ENCODE measurements at places on chromosomes 12 and 14.
A peak's percentile ranks its signal among the peaks of the same experiment; 100 is the strongest.

DNA sequence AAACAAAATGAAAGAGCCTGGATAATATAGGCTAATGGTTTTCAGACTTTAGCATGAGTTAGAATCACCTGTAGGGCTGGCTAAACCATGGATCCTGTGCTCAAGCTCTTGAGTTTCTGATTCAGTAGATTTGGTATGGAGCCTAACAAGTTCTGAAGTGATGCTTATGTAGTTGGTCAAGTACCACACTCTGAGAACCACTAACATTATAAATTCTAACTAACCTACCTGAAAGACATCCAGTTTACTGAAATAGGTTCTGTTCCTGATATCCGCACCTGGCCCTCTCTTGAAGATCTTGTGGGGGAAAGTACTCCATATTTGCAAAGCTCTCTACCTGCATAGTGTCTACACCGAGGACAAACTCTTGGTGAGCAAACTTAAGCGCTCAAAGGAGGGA, 59.4 kb upstream of the VSX2 start:
- no peak for DNase-seq

DNA sequence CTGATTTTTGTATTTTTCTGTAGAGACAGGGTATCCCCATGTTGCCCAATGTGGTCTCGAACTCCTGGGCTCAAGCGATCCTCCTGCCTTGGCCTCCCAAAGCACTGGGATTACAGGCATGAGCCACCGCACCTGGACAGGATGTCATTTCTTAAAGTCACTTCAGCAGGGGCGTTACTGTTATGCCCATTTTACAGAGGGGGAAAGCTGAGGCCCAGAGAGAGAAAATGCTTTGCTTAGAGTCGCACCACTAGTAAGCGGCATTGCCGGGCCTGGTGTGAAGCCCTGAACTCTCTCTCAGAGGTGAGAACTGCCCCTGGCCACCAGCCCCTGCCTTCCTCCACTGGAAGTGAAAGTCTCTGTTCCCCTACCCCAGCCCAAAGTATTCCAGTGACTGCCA, 207.0 kb downstream of the PHETA1 start:
- no peak for DNase-seq

DNA sequence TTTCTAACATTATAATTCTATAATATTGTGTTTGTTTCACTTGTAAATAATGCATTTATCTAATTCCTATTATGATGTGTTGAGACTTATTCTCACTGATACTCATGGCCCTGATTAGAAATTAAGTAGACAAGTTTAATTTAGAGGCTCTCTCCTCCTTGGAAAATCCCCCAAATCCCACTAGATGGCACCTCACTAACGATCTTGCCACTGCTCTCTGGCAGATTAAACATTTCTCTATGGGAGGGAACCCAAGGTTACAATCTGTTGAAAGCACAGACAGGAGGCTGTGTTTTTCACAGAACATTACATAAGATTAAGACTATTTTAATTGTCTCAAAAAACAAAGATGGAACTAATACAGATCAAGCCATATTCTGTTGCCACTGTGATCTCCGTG, 318.7 kb downstream of the LRFN5 start:
- peak; percentile 11 for DNase-seq

DNA sequence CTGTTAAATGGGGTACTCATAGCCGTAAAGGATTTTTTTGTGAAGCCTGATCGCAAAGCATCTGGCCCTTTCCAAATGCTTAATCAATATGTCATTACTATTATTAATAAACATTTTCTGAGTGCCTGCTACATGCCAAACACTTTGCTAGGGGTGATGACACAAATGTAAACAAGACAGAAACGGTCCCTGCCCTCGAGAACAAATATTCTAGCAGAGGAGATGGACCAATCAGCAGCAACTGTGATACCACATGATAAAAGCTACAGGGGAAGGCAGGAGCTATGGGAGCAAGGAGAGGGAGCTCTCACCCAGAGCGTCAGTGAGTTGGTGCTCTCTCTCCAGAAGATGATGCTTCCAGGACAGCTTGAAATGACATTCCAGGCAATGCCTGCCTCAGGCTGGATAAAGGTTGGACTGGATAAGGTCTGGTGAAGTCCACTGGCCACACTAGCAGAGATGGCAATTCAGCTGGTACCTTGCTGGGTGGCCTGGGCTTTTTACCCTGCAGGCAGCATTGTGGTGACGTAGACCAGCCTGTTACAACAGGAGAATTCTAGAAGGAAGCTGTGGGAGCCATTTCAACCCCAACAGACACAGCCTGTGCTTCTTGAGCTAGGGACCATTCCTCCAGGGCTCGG, 41.1 kb downstream of the ERH start:
- DNase-seq: peak; percentile 47

DNA sequence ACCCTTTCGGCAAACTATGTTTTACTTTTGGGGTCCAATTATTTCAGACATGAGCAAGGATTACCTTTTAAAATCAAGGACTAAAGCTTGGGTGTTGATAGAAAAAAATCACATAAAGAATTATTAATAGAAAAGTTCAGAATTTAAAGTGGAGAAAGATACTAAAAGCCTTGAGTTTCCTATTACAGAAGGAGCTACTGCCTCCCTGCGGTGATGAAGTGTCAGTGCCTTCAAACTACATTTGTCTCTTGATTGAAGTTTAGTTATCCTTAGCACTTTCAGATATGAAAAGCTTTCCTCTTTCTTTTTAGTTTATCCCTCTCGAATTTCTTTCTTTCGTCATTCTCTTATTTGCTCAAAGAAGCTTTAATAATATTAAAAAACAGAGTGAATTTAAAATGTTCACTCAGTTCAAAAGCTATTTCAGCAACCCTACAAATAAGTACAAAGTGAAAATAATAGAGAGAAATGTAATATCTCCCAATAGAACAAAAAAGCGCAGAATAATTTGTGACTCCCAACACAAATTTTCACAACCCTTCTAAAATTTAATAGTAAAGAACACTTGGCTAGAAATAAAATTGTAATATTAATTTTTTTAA, 87.6 kb downstream of the SEC23A start:
- peak; percentile 65 for DNase-seq

DNA sequence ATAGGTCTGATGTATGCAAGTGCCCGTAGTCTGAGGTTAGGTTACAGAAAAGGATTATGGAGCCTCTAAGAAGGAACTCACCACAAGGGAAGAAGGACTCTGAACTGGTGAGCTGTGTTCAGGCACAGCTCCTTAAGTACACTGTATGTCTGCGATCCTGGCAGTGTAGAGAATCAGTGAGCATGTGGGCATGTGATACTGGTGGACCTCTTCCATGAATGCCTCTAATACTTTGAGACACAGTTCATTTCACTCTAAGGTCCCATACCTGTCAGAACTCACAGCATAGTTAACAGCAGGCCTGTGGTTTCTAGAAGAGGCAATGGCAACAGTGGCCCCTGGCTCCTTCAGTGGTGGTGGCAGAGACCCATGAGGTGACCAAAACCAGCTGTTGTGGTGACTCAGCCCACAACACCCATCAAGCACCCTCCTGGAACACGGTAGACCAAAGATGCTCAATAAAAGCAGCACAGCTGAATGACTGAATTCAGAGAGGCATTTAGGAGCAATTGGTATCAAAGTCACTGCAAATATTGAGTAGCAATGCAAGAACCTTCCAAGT, 6.9 kb upstream of the OR6J1 start:
- DNase-seq: peak; percentile 34

DNA sequence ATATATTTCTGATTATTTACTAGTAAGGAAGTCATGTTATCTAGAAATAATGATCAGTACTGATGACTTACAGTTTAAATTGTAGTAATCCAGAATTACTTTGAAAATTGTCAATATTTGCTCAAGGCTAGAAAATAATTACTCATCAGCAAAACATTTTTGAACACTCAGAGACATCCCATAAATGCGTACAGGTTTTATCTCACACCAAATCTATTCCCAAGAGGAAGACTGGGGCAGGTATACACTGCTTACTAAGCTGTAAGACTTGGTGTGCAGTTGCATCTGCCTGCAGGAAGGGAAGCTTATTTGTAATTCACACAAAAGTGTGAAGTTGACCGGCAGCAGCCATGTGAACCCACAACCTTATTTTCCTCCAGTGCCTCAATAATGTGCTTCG, 146.4 kb downstream of the CCER1 start:
- peak; percentile 38 for DNase-seq

DNA sequence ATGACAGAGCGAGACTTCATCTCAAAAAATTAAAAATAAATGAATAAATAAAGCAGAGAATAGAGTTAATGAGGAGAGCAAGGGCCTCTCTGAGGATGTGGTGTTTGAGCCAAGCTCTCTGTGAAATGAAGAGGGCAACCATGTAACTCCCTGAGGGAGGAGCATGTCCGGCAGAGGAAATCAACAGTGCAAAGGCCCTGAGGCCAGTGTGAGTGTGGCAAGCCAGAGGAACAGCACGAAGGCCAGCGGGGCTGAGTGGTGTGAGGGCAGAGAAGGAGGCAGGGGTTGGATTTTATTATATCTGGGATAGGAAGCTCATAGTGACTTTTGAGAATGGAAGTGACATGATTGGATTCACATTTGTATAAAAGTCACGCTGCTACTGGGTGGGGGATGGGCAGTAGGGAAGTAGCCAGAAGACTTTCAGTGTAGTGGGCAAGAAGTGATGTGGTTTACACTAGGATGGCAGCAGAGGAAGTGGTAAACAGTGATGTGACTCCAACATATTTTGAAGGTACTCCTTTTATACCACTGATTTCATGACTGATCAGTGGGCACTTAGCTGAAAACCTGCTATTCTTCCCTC, 10.3 kb upstream of the LRP1-AS start:
- DNase-seq: no peak

GRCh38 chr12:110020956-110021355, 21.7 kb downstream of the ANKRD13A start:
- no peak for DNase-seq

GRCh38 chr12:66497008-66497897, 181.6 kb downstream of the GRIP1 start:
- DNase-seq: peak; percentile 5

- peak; percentile 18 for DNase-seq
Measured at GRCh38 chr14:95597784-95598211, 62.9 kb downstream of the GLRX5 start.

DNA sequence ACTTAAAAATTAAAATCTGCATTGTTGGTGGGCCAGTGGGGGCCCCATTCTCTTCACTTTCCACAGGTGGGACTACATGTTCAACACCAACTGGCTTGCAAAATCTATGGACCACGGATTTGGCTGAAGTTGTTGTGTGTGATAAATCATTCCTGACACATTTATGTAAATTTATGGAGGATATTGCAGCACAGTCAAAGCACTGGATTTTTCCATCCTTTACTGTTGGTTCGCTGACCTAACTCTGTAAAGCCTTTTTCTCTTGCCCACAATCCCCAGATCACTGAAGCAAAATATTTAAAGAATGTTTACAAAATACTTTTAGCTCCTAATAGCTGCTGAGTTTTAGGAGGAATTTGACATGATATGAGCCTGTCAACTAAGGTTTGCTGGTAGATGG, 219.7 kb upstream of the PRICKLE1 start:
- no peak for DNase-seq

DNA sequence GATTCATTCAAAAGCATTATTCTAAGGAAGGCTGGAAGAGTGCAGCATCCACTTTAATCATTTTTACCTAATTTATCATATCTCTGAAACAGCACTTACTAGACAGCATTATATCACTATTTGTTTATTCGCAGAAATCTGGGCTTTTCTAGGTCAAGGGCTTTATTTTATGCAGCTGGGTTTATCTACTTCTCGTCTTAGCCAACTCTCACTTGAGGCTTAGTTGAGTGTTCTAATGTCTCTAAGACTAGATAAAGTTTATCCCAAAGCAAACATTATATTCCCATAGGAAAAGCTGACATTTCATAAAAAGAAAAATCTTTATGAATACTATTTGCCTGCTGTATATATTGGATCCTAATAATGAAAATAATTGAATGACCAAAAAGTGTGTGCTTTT, 720.8 kb upstream of the FLRT2 start:
- no peak for DNase-seq

GRCh38 chr14:80346395-80346794, 135.1 kb upstream of the DIO2 start:
- no peak for DNase-seq

GRCh38 chr12:38587594-38587993, 271.0 kb downstream of the ALG10B start:
- peak; percentile 45 for DNase-seq

- DNase-seq: no peak
Measured at GRCh38 chr14:104776481-104776880, 19.1 kb downstream of the AKT1 start.

DNA sequence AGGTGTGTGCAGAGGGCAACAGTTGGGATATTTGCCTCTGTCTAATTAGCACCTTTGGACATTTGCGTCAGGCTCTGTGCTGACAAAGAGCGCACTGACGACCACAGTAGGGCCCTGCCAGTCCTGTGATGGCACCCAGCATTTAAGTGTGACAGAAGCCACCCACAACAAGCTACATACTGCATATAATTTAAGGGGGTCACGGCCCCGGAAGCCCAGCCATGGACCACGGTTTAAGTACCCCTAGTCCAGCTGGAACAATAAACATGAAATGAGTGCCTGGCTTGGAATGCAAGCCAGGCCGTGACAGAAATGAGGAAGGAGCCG, 16.8 kb upstream of the DYNC1H1 start:
- no peak for DNase-seq

- no peak for DNase-seq
Measured at GRCh38 chr14:24695265-24696241, 61.6 kb upstream of the GZMB start.

DNA sequence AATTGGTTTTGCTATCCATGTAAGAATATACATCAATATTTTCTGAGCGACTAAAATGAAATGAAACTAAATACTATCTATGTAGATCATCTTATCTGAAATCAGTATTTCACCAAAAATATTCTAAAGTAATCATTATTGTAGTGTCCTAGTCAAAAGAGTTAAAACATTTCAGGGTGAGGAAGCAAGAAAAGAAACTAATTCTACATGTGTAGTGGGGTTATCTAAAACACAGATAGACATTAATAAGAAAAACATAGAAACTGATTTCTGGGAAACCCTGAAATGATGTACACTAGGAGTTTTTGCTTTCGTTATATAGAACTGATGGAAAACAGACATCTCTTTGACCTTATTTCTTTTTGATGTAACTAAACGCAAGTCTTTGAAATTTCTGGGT, 257.9 kb downstream of the SSPN start:
- no peak for DNase-seq
